H1 (cell line): ENCODE measurements at places on chromosomes 1 and 21. TPM values are rescaled to one million over a fixed set of nuclear protein-coding genes. Genes with fewer than 3 reads are reported as not detected.

DNA sequence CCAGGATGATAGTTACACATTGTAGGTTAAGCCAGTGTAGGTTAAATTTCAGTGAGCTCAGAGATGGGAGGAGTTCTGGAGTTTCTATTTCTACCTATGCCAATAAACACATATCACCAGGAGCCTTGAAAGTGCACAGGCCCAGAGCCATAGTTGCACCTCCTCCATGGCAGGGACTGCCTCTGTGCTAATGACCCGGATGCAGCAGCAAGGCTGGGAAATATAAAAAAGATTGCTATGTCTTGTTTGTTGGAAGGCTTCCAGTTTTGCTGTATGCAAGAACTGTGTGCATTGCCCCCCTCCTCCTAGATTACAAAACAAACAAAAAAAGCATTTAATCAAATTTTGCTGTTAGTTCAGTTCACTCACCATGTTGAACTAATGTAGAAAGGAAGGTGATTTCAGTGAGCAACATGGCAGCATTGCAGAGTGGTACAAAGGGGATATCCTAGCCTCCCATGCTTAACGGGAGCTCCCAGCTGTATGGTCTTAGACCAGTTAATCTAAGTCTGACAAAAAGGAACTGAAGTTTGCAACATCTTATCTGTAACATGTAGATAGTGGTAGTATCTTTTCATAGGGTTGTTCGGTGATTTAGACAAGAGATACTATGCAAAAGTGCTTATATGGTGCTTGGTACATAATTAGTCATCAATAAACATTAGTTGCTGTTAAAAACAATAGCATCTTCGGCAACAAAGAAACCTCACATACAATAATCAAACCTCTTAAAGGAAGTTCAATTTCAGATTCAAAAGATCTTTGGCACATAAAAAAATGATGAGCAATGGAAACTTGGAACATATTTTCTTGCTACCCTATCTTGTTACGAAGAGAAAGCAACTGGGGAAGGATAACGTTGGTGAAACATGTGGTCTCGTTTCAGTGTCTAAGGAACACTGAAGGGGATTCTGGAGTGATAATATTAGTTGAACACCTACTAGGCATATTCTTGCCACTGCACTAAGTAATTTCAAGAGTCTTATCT is 309.5 kb downstream of the ASTN1 start:
- no peak for DNase-seq
- H3K27me3 ChIP-seq = no peaks in the 10 kb centered on the region
- H3K4me1 ChIP-seq = no peaks in the 10 kb centered on the region
- no peaks in the 10 kb centered on the region for H3K36me3 ChIP-seq
- no peak overlapping the region for H3K27ac ChIP-seq

DNA sequence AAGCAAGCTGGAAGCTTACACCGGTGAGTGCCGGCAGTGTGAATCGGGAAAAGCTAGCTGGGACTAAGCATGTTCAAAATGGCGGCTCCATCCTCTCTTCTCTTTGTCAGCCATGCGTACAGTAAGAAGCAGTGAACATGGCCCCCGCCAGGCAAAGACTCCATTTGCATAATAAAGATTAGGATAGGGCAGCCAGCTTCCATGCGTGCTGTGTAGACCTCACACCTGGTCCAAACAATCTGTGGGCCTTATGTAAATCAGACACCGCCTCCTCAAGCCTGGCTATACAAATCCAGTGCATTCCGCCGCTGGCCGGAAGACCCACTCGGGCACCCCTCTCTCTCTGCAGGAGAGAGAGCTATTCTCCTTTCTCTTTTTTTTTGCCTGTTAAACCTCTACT is 150.3 kb downstream of the TIAM1 start:
- H3K36me3 ChIP-seq = no peaks in the 10 kb centered on the region
- H3K27me3 ChIP-seq = no peaks in the 10 kb centered on the region
- H3K4me3 ChIP-seq = no peak overlapping the region
- no peak overlapping the region for H3K27ac ChIP-seq
- no peak for DNase-seq
- H3K4me1 ChIP-seq = 0 out of 2 replicates have a peak, but pooled peaks cover 3% of the 10 kb centered on the region

- no peak overlapping the region for H3K4me3 ChIP-seq
- H3K36me3 ChIP-seq = no peaks in the 10 kb centered on the region
- no peaks in the 10 kb centered on the region for H3K27me3 ChIP-seq
- DNase-seq = no peak
- no peaks in the 10 kb centered on the region for H3K4me1 ChIP-seq
Measured at GRCh38 chr21:27363719-27364477, 397.0 kb upstream of the ADAMTS5 start.

- no peaks in the 10 kb centered on the region for H3K36me3 ChIP-seq
- H3K4me1 ChIP-seq = no peaks in the 10 kb centered on the region
- no peak overlapping the region for H3K4me3 ChIP-seq
- H3K27me3 ChIP-seq = no peaks in the 10 kb centered on the region
- no peak for DNase-seq
Measured at GRCh38 chr1:13790290-13791030, 90.5 kb downstream of the PRDM2 start.

DNA sequence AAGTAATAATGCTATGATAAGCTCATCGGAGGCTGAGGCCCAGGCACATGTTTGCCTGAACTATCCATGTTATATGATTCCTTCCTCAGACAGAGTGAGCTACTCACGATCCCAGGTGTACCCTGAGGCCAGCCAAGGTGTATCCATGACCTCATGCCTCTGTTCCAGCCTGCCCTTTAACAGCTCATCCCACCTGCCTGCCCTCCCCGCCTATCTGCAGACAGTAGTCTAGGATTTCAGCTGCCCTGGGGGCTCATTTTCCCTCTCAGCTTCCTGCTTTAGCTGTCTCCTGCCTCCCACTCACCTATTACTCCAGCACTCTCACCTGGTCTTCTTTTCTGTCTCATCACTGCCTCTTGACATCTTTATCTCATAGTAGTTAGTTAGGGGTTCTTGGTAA is 1.9 kb upstream of the IL24 start:
- H3K4me3 ChIP-seq = no peak overlapping the region
- H3K4me1 ChIP-seq = no peaks in the 10 kb centered on the region
- H3K27me3 ChIP-seq = no peaks in the 10 kb centered on the region
- no peak overlapping the region for H3K27ac ChIP-seq
- DNase-seq = no peak
- H3K36me3 ChIP-seq = no peaks in the 10 kb centered on the region

Gene AMY1A
- not detected in 2 replicates for total RNA-seq

DNA sequence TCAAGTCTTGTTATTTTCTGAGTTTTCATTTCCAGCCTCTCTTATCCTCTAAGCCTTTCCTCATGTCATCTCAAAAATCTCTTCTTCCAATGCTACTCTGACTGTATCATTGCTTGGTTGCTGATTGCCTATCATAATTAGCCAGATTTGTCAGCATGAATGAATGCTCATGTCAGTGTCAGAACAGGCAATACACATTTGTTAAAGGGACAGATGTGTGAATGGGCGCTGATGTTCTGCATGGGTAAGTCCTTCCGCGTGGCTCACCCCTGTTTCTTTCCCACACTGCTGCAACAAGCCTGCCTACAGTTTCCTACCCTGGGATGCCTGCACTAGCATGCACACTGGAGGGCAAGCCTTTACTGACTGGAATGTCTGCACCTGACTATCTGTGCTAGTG is 100.6 kb downstream of the RHOU start:
- no peaks in the 10 kb centered on the region for H3K27me3 ChIP-seq
- H3K27ac ChIP-seq = no peak overlapping the region
- no peaks in the 10 kb centered on the region for H3K4me1 ChIP-seq
- no peak overlapping the region for H3K4me3 ChIP-seq
- H3K36me3 ChIP-seq = no peaks in the 10 kb centered on the region

- peaks cover 11% of the 10 kb centered on the region for H3K27me3 ChIP-seq
- peak within 1 kb of the TSS; percentile 78 for H3K4me3 ChIP-seq
- H3K4me1 ChIP-seq = no peaks in the 10 kb centered on the region
Measured at GRCh38 chr1:236281654-236282424, at the start of gene ERO1B. TSS of gene ERO1B (minus strand) at chr1:236281958. CDS start at chr1:236281783, 175 bp downstream.

GRCh38 chr1:244139655-244140054 is 88.6 kb downstream of the ZBTB18 start:
- H3K27ac ChIP-seq = no peak overlapping the region
- H3K4me3 ChIP-seq = no peak overlapping the region
- H3K27me3 ChIP-seq = no peaks in the 10 kb centered on the region
- peaks cover 2% of the 10 kb centered on the region for H3K4me1 ChIP-seq
- DNase-seq = no peak

- no peaks in the 10 kb centered on the region for H3K27me3 ChIP-seq
- no peak for DNase-seq
- H3K4me1 ChIP-seq = peaks cover 17% of the 10 kb centered on the region; the same call in 1 of the 2 replicates
- no peak overlapping the region for H3K27ac ChIP-seq
- no peaks in the 10 kb centered on the region for H3K36me3 ChIP-seq
Measured at GRCh38 chr1:184380468-184380867, 6.4 kb upstream of the C1orf21 start.

DNA sequence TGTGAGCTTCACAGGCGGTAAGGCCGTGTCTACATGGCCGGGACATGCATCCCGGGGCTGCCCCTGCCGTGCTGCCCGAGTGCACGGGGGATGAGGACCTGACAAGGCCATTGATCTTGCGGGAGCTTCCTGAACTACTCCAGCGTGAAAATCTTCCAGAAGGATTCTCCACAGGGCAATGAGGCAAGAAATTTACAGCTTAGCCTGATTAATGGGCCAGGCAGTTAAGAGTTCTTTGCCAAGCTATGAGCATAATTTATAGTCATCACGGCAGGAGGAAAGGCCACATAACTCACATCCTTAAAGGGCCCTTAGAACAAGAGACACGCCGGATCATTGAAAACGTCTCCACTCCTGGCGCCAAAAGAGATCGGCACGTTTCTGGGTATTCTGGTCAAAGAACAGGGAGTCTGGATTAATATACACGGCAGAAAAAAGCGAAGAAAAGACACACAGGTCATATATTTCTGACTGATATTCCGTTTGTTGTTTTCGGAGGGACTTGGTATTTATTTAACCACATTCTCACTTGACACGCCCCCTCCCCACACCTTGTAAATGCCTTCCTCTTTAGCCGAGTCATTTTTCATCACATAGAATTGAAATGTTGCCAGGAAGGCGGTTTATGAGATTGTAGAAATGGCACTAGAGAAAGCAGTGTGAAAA is 180.5 kb downstream of the DYRK1A start:
- H3K4me3 ChIP-seq = no peak overlapping the region
- DNase-seq = no peak
- no peaks in the 10 kb centered on the region for H3K27me3 ChIP-seq
- H3K27ac ChIP-seq = no peak overlapping the region

Gene FCMR
- not detected in 2 replicates for total RNA-seq

- no peaks in the 10 kb centered on the region for H3K4me1 ChIP-seq
- H3K36me3 ChIP-seq = no peaks in the 10 kb centered on the region
- no peak for DNase-seq
Measured at GRCh38 chr1:6989212-6990159, 204.2 kb downstream of the CAMTA1 start.

Gene TINAGL1
- total RNA-seq = 9.7 and 11.2 TPM in 2 replicates

GRCh38 chr1:24830680-24831272 is 85.5 kb downstream of the CLIC4 start:
- no peaks in the 10 kb centered on the region for H3K4me1 ChIP-seq
- no peak for DNase-seq
- H3K27ac ChIP-seq = no peak overlapping the region
- H3K36me3 ChIP-seq = peaks cover 26% of the 10 kb centered on the region
- no peaks in the 10 kb centered on the region for H3K27me3 ChIP-seq

GRCh38 chr1:56287721-56288120 is 291.6 kb downstream of the PLPP3 start:
- H3K27me3 ChIP-seq = no peaks in the 10 kb centered on the region
- no peaks in the 10 kb centered on the region for H3K36me3 ChIP-seq
- H3K27ac ChIP-seq = no peak overlapping the region

- H3K36me3 ChIP-seq = no peaks in the 10 kb centered on the region
- peak; percentile 61 for DNase-seq
- H3K4me3 ChIP-seq = peak overlapping the region; percentile 44
- peaks cover 11% of the 10 kb centered on the region; the same call in 1 of the 2 replicates for H3K27me3 ChIP-seq
- no peaks in the 10 kb centered on the region for H3K4me1 ChIP-seq
Measured at GRCh38 chr1:164320790-164321731, 237.9 kb upstream of the PBX1 start.

DNA sequence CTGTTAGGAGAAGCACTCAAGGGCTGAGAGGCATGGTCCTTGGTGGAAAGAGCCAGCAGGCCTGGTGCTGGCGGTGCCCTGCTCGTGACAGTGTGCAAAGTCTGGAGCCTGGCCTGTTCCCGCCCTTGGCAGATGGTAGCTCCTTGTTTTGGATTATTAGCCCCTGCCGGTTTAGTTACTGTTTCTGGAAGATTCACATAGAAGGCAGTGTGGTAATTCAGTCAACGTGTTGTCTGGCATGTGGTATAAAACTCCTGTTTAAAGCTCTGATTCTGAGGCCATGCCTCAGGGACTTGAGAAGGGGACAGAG is 6.8 kb downstream of the PKNOX1 start:
- no peak for DNase-seq
- no peaks in the 10 kb centered on the region for H3K27me3 ChIP-seq
- H3K4me1 ChIP-seq = peaks cover 16% of the 10 kb centered on the region
- no peak overlapping the region for H3K4me3 ChIP-seq

GRCh38 chr1:78091215-78091813 is 45.5 kb downstream of the GIPC2 start:
- no peak overlapping the region for H3K27ac ChIP-seq
- H3K4me3 ChIP-seq = no peak overlapping the region
- peak; percentile 56 for DNase-seq
- H3K36me3 ChIP-seq = no peaks in the 10 kb centered on the region
